ENCODE measurements at places on chromosomes 5 and 9.

GRCh38 chr9:136658849-136659535, 3.7 kb upstream of the EGFL7 start:
- DNase-seq: no peak

DNA sequence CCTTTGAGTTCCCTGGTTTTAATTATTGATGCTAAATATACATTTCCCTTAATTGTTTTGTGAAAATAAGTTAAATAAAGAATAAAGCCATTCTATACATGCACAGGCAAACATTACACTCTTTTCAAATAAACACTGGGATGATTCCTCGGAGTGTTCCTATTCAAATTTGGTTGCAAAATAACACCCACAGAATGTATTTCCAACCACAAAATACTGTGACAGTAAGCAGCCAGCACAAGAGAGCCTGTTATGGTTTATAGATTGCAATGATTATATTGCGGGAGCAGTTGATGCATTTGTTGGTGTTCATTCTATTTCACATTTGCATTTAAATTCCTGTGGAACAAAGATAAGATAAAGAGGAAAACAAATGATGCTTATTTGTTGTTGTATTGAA, 632.6 kb upstream of the WWC1 start:
- no peak for DNase-seq

DNA sequence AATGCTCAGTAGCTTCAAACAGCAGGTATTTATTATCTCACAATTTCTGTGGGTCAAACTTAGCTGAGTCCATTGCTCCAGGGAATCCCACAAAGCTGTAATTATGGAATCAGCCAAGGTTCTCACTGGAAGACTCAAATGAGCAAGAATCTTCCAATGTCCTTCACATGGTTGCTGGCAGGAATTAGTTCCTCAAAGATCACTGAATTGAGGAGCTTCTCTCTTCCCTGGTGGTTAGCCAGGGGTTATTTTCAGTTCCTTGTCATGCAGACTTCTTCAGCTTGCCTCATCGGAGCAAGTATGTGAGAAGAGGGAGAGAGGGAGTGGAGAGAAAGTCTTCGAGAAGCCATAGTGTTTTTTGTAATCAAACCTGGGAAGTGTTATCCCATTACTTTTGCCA, 2331.9 kb downstream of the MAT2B start:
- no peak for DNase-seq

DNA sequence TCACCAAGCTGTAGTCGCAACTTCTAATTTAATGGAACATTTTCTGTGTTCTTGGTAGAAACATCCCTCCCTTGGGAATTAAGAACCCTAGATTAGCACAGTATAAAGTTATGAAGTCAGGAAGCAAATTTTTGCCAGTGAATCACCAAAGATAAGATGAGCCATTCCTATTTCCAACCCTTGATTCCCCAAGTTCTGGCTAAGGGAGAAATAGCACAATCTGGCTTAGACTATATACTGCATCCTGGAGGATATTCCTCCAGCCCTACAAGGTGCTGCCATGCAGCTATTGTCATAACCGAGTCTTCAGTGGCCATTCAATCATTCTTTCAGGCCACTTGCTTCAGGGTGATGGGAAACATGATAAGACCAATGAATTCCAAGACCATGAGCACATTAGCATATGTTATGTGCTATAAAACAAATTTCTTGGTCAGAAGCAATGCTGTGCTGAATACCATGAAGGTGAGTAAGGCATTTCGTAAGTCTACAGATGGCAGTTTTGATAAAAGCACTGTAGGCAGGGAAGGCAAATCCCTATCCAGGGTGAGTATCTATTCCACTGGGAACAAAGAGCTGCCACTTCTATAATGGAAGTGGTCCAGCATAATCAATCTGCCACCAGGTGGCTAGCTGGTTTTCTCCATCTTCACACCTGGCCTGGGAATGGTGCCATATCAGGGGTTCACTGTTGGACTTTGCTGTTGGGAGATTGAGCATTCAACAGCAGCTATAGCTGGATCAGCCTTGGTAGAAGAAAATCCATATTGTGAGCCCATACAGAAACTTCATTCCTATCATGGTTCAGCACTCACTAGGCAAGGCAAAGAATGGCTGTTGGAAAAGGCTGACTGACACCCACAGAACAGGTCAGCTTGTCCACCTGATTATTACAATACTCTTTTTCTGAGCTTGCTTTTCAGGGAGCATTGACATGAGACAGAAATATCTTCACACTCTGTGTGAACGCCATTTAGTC, 19.6 kb upstream of the ARL15 start:
- peak; percentile 85 for DNase-seq

- peak; percentile 55 for DNase-seq
Observed at GRCh38 chr9:504921-505740, 290.5 kb downstream of the DOCK8 start.

DNA sequence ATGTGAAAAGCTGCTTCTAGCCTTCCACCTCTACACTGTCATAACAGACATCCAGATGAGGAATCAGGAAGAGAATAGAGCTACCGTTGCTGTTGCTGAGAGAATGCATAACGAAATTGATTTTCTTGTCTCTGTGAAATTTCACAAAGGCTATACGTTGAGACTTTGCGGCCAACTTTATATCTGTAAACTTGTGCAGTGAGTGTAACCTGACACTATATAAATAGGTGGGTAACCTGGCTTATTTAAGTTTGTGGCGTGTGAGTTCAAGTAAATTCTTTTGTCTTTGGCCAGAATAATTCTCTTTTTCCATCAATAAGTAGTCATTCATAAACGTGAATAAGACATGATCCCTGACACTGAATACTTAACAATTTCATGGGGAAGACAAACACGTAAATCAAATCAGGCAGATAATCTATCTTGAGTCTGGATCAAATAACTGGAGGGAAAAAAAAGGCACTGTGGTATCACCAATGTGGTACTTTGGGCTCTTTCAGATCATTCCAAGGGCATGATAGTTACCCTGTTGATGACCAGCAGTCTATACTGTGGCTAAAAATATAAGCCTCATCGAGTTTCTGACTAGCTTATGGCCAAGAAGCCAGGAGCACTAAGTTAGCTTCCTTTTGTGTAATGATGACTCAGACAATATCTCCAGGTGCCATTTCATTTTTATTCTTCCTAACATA, 98.2 kb upstream of the RASA1 start:
- DNase-seq: peak; percentile 12

DNA sequence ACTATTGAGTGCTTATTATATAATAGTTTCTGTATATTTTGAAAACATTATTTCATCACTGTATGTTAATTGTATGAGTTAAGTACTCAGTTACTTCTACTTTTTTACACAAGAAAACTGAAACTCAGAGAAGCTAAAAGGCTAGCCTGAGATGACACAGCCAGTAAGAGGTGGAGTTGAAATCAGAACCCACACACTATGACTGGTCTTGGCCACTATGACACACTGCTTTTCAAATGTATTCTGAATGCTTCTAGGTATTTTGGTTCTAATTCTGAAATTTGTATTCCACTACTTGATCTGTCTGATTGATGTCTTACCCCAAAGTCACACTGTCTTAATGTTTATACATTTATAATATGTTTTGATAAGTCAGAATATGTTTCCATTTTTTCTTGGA, 181.8 kb downstream of the ZDHHC21 start:
- DNase-seq: peak; percentile 9

DNA sequence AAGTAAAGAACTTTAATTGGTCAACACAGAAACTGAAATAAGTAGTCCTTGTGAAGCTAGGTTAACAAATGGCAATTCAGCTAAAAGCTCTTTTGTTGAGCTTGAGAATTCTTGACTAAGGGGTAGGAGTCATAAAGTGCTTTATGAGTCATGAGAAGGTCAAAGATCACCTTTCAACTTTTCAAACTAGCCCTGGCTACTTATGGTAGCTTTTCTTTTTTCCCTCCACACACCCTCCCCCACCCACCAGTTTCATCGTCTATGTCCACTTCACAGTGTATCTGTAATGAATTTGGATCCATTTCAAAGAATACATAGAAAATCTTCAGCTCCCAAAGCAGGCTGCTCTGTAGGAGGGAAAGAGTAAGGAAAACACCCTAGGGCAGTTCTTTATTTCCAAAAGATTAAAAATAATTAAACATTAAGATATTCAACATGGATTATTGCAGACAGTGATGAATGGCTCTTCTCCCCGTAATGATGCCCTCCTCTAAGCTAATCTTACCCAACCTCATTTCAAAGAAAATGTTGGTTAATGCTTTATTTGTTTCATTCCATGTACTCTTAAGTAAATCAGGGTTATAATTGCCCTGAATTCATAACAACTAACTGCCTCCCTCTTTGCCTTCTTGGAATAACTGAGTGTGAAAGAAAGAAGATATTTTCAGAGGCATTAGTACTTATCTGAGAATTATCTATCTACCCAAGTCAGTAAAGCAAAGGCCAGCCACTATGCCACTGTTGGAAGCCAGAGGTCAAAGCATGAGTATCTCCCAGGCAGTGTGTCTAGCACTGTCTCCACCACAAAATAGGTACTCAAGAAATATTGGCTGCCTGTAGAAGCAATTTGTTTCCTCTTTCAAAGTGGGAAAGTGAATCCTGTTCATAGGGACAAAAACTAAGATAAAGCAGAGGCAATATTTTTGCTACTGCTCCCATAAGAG, 290.6 kb downstream of the PIK3R1 start:
- DNase-seq: peak; percentile 29

DNA sequence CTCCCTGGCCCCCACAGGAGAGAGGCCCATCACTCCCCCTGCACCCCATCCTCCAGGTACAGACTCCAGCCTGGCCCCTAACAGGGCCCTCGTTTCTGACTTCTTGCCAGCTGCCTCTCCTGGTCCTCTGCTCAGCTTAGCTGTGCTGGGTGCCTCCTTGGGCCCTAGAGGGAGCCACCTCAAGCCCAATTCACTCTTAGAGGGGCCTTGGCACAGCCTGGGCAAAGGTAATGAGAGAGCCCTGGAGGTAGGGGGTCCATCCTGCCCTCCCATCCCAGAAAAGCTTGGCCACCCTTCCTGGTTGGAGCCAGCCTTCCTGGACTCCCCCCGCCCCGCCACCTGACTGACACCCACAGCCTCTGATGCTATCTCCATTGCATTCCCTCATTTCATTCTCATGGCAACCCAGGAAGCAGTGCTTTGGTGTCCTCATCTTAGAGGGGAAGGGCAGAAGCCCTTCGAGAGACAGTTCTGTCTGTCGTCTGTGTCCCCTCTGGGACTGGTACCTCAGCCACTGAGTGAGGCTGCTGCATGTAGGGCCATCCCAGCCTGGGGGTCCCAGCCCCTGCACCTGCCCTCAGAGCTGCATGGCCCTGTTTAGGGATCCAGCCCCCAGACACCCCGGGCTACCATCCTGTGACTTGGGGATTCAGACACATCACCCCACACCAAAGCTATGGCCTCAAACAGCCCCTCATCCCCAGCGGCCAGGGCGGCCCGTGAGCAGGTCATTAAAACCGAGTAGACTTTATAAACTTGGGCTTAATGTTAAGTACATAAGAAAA, 95.5 kb downstream of the BARX1 start:
- no peak for DNase-seq

DNA sequence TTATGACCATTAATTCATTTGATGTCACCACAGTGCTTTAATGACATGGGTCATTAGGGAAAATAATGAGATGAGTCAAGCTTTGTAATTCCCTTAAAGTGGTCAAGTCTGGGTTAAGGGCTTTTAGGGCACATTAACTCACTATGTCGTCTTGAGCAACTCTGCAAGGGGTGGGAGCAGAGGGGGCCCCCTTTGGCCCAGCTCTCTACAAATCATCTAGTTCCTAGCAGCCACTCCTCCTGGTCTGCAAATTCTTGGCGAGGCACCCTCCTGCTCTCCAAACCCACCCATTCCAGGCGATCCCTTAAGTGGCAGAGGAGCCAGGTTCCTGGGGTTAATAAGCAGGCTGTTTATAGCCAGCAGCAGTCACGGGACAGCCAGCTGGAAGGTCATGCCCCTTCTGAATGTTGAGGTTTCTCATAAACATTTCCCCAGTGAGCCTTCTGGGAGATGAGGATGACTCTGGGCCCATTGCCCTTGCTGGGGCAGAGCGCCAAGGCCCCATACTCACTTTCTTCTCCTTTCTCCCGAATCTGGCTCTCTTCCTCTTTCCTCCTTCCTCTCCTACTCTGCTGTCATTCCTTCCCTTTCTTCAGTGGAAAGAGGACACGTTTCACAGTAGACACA, 14.3 kb upstream of the GPX3 start:
- peak; percentile 41 for DNase-seq

DNA sequence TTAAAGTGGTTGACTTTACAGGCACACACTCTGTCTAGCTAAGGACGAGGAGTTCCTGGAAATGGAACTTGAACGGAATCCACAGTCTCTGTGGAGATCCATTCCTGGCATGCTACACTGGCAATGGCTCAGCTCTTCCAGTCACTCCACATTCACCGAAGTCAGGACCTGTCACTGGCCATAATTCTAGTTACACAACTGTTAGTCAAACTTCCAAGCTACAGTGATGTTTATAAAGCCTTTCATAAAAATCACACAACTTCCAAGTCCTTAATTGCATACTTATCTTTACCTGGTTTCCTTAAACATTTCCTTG, 15.7 kb downstream of the CDC14B start:
- DNase-seq: no peak

DNA sequence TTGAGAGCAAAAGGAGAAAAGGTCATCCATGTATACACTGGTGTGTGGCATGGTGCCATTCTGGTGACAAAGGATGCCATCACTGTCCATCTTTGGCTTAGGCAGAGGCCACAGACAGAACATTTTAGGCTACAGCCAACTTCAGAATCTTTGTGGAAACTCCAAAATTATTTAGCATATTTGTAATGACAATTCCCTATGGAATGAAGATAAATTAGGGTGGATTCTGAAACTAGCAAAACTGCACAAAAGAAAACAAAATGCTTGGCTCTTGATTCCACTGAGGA, 92.5 kb downstream of the FBXW11 start:
- peak; percentile 12 for DNase-seq

DNA sequence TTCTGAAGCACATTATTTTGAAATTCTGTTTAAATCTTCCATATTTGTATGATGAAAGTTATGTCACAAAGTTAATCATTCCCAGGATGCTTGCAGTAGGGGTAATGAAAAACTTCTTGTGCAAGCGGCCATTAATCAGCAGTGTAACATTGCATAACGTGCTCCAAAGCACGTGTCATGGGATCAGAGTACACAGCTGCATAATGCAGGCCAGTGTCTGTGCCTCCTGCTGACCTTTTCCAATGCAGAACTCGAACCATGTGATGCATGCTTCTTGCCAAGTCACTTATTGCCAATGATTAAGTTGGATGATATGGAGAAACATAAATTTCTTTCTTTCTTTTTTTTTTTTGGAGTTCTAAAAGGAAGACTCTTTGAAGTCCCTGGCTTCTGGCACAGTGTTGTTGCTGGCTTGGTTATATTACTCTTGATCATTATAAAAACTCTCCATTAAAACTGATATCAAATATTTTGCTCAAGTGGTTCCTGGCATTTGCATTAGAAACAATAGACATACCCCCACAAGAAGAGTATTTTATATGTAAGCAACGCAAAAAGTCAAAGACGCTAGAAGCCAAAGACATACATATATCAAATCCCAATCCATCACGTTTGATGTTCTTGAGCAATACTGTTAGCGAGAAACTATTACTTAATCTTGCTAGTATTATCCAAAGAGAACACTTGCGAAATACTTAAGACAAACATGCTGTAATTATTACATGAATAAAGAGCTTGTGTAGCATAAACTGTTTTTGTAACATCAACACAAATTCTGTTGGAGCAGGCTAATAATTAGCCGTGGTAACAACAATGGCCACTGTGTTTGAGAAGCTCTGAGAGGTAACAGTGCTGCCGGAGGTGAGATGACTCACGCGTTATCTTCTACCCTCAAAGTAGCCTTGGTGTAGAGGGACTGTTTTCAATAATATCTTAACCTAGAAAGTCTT, 164.2 kb downstream of the AUH start:
- peak; percentile 63 for DNase-seq

Measured in Daoy (cell line).